ENCODE measurements at places on chromosomes 13 and 19.

- DNase-seq = peak; percentile 41
These were observed 299.2 kb upstream of the DACH1 start for GRCh38 chr13:72166102-72166650.

DNA sequence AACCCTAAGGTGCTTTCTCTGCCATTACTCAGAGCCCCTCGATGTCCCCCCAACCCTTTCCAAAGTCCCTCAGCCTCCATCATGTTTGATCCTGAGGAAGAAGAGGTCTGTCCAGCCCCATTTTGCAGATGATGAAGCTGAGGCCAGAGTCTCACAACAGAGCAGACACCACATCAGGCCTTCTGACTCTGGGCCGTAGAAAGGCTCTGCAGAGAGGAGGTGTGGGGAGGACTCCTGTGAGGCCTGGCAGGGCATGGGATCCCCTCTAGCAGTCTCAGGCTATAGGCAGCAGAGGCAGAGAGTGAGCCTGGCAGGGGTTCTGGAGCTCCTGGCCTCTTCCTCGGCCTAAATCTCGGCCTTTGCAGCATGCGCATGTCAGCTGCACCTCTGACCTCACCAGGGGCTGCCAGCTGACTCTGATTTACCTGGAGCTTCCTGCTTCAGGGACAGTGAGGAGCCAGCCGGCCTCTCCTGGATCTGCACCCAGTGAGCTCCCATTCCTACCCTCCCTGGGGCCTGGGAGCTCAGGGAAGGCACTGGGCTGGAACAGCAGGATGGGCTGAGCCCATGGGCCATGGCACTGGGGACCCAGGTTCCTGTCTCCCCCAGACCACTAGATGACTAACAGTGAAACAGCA, 41.7 kb upstream of the VSTM2B start:
- DNase-seq = no peak

- no peak for DNase-seq
These were observed 2.2 kb upstream of the PLAUR start for GRCh38 chr19:43672061-43672679.

DNA sequence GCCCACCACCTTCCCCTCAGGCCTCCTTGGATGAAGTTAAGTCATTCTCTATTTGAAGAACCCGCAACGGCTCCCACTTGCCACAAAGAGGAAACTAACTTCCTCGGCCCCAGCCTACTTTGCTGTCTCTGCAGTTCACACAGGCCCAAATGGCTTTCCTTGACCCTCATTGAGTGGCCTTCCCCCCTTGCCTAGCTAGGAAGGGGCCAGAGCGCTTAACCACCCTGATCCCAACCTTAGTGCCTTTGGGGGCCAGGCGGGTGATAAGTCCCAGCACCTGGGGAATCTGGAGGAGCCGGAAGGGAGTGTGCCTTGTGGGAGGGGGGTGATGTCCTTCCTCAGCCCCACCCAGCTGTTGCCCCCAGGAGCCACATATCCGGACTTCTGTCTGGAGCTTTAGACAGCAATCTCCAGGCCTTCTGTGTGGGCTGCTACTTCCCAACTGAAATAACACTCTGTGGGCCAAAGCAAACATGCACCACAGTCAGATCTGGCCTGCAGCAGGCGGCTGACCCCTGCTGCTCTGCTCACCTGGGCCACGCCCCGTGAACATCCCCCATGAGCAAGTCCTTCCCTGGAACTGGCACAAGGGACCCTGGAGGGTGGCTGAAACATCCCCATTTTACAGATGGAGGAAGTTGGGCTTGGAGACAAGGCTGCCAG, 10.5 kb downstream of the NECTIN2 start:
- DNase-seq = peak; percentile 54

DNA sequence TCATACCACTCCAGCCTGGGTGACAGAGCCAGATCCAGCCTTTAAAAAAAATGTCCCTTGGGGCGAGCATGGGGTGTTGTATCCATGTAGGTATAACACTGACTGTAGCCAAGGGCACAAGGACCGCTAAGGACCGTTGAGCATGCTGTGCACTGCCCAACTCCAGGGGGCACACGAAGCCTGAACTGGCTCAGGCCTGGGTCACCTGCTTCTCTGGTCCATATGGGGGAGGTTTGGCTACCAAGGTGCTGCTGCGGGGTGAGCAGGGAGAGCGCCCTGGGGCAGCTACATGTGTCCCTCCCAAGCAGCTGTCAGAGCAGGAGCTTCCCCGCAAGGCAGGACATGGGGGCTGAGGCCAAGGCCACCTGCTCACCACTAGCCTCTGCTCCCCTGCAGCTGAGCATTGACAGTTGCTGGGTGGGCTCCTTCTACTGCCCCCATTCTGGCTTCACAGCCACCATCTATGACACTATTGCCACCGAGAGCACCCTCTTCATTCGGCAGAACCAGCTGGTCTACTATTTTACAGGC, 16.3 kb downstream of the CATSPERG start:
- no peak for DNase-seq

DNA sequence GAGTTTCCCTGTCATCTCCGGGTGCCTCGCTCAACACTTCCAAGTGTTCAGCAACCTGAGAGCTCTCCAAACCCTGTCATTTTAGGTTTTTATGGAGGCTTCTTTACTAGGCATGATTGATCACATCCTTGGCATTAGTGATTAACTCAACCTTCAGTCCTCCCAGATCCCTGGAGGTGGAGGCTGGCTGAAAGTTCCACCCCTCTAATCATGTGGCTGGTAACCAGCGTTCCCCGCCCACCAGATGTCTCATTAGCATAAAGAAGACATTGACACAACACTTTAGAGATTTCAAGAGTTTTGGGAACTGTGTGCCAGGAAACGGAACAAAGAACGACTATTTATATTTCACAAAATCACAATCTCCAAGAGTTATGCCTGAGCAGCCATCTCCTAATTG, 71.1 kb upstream of the RGCC start:
- no peak for DNase-seq

DNA sequence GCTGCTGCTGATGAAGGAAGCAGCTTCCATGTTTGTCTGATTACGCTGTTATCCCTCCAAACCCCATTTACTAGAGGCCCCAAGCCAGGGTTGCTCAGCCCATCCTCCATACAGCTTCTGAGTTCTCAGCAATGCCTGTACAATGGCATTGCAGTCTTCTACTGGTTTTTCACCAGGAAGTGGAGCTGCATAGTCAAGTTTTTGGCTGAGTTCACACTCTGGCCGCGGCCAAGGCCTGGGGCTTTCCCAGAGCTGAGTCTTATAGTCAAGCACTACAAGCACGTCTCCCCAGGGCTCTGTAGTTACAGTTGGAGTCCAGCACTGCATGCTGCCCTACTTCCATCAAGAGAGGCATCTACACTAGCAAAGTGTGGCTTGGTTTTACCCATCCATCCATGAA, 182.5 kb downstream of the POU4F1 start:
- no peak for DNase-seq

- no peak for DNase-seq
These were observed 321.8 kb upstream of the NBEA start for GRCh38 chr13:34620074-34620850.

DNA sequence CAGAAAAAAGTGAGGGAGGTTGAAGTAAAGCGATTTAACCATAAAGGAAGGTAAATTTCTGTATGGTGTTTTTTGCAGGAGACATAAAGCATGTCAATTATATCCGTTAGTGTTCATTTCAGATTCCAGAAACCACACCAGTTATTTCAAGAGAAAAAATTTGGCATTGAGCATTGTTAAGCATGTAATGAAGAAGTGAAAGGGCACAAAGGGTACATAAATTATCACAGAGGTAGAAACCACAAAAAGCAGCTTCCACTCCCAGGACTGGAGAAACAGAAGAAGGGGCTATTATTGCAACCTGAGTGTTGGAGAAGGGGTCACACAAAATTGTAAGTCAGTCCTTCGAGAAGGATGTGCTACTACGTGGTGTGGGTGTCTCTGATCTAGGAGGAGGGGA, 72.2 kb upstream of the DACH1 start:
- no peak for DNase-seq

DNA sequence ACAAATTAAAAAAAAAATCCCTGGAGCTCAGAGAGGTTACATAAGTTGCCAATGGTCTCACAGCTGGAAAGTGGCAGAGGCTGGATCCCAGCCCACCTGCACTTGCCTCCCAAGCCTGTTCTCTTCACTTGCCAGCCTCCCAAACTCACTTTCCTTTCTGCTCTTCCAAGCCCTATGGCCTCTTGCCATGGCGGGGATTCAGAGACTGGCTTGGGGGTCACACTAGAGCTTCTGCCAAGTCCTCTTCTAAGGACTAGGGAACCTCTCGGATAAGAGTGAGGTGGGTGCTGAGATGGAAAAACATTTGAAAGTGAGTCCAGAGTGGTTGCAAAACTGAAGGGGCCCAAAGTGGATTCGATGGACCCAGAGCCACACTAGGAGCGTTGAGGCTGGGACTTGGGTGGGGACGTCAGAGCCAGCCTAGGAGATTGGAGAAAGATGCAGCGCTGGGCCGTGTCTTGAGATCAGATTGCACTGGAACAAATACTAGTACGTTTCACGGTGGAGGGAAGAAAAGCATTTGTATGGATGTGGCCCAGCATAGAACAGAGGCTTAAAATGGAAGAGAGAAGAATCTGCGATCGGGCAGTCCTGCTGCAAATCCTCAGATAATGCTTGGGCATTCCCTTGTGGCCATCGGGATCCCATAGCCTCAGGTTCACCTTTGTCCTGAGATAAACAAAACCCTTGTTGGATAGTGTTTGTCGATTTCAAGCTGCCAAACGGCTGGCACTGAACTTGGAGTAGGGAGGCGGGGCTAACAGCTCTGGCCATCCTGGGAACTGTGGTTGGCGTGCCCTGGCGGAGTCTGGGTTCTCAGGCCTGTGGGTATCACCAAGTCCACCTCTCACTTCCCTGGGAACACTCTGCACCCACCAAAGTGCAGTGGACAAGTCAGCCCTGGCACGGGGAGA, 84.8 kb downstream of the ING1 start:
- DNase-seq = no peak
